ENCODE measurements at places on chromosomes 7 and 10.

DNA sequence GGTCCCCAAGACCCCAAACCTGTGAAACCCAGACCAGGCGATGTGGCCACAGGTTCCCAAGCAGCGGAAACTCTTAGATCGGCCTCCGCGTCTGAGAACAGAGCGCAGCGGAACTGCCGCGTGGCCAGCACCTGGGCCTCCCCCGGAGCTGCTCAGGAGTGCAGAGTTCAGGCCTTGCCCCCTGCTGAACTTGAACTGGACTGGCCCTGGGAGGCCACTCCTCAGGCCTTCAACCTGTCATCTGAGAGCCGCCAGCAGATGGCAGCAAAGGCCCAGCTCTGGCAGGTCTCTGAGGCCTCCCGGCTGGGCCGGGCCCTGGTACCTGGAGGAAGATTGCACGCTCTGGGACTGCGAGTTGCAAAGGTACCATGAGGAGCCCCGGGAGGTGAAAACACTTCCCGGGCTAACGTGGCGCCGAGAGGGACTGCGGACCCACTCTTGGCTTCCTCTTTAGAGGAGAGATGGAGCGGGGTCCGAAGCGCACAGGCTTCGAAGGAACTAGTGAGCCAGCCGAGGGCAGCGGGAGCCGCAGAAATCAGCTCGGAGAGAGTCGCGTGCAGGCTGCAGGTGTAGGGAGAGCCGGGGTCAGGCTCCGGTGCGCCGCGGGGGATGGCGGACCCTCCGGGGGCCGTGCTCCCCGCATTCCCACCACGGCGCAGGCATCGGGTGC lies 89.2 kb downstream of the PAXIP1 start:
- DNase-seq: peak; percentile 52

DNA sequence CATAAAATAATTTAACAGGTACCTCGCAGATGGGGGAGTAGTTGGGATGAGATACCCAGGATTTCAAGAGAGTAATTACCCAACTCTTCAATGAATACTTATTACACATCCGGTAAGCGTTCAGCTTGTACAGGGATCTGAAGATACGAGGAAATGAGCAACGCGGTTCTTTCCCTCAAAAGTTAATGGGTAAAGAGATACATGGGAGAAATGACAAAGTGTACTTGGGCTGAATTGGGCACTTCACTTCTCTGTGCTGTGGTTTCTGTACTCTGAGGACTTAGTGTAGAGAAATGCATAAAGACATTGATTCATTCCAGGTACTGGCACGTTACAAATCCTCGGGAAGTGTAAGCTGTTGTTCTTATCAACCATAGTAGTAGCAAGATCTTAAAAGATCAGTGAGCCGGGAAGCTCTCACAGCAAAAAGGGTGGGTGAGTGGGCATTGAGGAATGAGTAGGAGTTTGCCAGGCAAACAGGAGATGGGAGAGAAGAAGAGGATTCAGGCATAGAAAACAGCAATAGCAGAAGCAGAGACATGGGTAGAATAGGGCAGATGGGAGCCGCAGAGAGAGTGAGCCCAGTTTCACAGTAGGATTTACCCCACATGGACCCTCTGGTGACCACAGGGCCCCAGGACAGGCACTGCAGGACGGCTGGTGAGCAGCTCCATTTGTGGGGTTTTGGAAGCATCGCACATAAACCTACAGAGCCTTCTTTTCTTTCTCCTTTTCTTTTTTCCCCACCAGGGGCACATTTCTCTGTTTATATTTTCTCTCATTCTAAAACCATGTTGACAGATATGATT lies 304.3 kb upstream of the PITRM1 start:
- DNase-seq: no peak

DNA sequence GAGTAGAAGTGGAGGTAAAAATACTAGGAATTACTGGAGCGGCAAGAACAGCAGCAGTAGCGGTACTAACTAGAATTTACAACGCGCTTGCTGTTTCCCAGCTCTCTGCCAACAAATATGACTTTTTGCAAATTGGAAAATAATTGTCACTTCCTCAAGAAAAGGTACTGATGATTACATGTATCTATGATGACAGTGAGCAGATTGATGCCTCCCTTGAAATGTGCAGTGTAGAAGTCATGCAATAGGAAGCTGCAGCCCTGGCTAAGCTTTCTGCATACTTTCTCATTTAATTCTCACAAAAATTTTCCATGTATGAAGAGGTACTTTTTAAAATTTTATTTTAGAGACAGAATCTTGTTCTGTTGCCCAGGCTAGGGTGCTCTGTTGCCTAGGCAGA lies 49.9 kb downstream of the ANK3 start:
- no peak for DNase-seq

DNA sequence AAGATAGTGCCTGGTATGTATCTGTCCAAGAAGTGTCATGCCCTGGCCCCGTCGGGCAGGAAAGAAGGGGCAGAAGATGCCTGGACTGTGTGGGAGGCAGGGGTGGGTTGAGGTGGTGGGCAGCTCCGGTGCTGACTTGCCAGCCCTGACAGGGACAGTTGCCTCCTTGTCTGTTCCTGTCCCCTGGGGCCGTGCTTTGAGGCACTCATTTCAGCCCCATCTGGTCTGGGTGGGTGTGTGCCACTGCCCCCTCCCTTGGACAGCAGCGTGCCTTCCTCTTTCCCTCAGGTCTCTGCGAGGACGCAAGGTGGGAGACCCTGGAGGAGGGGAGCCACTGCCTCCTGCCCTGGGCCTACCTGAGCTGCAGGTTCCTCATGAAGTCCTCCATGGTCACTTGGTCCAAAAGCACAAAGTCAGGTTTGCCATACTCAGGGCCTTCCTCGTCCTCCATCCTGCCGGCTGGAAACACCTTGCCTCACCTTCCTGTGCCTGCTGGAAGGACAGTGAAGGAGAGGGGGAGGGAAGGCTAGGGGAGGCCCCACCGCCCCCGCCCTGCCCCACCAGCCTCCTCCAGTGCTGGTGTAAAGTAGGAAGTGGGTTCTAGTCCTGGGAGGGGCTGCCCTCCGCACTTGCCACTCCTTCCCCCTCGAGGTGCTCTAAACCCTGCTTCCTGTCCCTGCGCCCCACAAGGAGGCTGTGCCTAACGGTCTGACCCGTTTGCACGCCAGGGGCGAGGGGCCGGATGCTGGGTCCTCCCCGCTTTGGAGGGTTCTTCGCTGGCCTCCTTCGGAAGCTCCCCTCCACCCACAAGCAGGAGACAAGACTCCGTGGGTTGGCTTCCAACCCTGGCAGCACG lies at the start of gene MYO1G:
Gene MYO1G, minus strand, starts transcription at position 505 of the 856 bp plus-strand sequence. Its CDS starts 54 bp downstream, at position 451.
- DNase-seq: no peak
